ENCODE measurements at places on chromosomes 12 and 14. TPM values are rescaled to one million over a fixed set of nuclear protein-coding genes. Genes with fewer than 3 reads are reported as not detected.

PLA2G1B gene
- total RNA-seq: not detected

NPAS3 gene
- total RNA-seq: 1.2 TPM

BMAL2 gene
- 9.8 TPM for total RNA-seq

GPRC5A gene
- total RNA-seq: 26.8 TPM

LRIG3 gene
- 54.0 TPM for total RNA-seq

ALX1 gene
- 2.0 TPM for total RNA-seq

GPR137C gene
- total RNA-seq: 0.74 TPM

DNA sequence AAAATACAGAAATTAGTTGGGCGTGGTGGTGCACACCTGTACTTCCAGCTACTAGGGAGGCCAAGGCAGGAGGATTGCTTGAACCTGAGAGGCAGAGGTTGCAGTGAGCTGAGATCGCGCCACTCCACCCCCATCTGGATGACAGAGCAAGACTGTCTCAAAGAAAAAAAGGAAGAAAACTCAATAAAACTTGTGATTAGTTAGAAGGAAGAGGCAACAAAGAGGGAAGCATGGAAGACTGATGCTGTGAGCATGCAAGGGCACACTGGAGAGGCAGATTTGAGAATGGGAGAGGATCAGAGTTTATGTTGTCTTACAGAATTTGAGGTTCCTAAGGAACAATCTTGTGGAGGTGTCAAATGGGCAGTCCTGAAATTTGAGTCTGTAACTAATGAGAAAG is 2.8 kb upstream of the ZC2HC1C start:
- no peak for DNase-seq

- DNase-seq: peak; percentile 64
Observed at GRCh38 chr14:96146131-96146771, 58.4 kb upstream of the BDKRB2 start.

GRCh38 chr14:28772613-28773012 is 6.0 kb downstream of the FOXG1 start:
- no peak for DNase-seq

- no peak for DNase-seq
Observed at GRCh38 chr12:40078266-40078665, 27.6 kb downstream of the SLC2A13 start.

- DNase-seq: no peak
Observed at GRCh38 chr12:130308393-130308792, 29.3 kb upstream of the PIWIL1 start.

DNA sequence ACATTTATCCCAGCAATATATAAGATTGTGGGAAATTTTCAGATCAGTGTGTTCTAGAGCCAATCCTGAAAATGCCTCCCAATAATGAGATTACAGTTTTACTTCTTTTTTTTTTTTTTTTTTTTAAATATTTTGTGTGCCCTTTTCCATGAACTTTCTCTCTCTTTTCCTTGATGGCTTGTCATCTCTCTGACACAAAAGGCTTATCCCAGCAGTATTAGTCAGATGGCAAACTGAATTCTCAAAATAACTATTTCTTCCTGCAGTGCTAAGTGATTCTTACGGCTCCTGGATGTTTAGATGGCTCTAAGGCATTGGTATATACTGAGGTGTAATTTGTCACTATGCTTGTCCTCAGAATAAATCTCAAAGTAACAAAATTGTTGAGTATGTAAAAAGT is 86.7 kb downstream of the LRP6 start:
- no peak for DNase-seq

DNA sequence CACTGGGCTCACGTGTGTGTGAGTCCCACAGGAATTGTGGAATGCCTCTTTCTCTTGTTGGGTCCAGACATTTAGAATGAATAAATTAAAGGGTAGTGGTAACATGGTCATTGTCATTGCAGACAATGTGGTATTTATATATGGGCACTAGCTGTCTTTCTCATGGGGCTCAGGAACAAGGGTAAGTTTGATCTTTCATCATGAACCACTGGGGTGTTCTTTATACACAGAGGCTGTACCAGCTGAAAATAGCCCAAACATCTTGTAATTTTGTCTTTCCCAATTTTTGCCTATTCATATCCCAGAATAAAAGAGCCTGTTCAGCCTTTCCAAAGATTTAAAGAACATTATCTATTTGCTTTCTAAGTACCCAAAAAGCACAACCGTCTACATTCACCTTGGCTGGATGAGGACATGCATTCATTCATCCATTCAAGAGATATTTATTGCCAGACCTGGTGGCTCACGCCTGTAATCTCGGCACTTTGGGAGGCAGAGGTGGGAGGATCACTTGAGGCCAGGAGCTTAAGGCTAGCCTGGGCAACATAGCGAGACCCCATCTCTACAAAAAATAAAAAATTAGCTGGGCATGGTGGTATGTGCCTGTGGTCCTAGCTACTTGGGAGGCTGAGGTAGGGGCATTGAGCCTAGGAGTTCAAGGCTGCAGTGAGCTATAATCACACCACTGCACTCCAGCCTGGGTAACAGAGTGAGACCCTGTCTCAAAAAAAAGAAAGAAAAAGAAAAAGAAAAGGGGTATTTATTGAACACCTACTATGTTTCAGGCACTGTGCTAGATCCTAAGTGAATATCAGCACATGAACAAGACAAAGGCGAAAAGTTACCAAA is 4.4 kb upstream of the FOS start:
- no peak for DNase-seq

GRCh38 chr12:115096588-115097397 is 412.8 kb upstream of the TBX3 start:
- DNase-seq: no peak

- no peak for DNase-seq
Observed at GRCh38 chr14:57150449-57150848, 118.3 kb downstream of the EXOC5 start.

DNA sequence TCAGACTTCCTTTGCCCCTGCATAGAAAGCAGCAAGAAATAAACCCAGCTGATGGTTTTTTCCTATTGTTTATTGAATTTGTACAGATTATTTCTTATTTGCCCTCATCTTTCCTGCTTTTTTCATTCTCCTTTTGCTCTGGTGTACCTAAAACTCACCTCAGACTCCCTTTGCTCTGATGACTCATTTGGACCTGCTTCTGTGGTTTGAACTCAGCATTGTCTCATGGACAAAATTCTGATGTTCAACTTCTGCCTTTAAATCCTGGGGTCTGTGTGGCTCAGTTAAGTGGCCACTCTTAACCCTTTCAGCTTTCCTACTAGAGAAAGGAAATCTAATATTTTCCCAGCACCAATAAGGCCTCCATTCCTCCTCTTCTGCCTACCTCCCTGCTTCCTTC is 3.5 kb upstream of the SENP1 start:
- no peak for DNase-seq

GRCh38 chr12:1846421-1847405 is 26.3 kb downstream of the LRTM2 start:
- DNase-seq: no peak

GRCh38 chr12:103897316-103897715 is 32.9 kb upstream of the HSP90B1 start:
- no peak for DNase-seq
